Sciatic nerve (tissue), 2 donors: ENCODE measurements at places on chromosomes 5 and 9. TPM values are rescaled to one million over a fixed set of nuclear protein-coding genes. Genes with fewer than 3 reads are reported as not detected.
A peak's percentile ranks its signal among the peaks of the same experiment; 100 is the strongest.

DNA sequence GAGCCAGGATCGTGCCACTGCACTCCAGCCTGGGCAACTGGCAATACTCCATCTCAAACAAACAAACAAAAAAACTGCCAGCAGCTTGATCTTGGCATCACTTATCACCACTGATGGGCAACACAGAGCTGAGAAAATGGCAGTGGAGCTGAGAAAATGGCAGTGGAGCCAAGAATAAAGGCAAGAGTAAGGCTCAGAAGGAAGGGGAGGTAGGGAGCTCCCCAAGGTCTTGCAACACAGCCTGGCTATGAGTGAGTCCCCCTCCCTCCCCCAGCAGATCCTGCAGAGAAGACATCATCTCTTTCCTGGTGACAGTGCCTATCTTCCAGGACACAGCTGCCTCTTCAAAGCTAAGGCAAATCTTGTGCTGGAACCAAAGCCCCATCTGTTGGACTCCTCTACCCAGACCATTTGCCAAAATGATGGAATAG, 70.3 kb downstream of the UGCG start:
- DNase-seq, result peak; percentile 33

Gene GHR
- 31.0 TPM for total RNA-seq

DNA sequence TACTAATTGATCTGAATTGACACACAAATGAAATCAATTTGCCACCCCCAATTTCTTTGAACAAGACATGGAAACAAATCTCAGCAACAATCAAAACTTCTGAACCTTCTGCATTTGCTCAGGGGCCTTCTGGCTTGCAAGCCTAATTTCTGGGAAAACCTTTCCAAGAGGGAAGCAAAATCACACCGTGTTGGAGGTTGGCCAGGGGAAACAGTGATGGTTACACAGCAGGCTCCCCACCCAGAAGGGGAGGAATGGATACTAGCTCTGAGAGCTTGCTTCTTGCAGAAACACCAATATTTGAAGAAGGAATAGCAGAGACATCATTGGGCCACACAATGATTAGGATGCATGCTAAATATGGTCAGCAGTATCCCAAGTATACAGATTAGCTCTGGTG, 488.6 kb upstream of the TRPC7 start:
- DNase-seq, result no peak

DNA sequence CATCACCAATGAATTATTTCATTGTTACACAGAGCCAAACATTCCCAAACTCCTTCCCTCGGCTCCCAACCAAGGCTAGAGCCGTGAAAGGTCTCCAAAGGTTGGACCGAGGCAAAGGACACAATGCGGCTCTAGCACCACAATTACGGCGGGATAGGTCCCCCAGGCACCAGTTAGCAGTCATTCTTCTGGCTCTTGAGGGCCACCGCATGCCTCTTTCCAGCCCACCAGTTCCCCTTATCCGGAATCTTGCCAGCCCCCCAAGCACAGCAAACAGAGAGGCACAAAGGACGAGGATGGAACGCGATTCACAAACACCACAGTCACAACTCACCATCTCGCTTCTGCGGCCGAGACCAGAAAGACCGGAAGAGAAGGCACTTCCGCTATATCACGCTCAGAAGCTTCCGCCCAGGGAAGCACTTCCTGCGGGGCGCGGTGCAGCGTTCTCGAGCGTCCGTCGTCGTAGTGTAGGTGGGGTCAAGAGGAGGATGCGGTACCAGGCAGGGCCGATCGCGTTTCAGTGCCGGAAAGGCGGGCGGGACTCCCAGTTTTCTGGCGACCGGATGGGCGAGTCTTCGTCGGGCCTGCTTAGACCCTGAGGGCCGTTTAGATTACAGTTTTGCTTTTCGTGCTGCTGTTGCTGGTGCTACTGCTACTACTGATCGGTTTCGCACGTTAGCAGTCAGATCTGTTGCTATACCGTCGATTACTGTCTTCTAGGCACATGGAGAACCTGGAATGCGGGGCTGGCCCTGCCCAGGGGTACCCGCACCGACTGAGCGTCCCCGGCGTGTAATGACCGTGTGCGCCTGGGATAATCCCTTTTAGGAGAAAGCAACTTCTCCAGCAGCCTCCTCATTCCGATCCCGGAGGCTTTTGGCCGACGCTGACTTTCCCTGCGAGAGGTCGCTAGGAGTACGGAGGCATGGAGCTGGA, at the start of gene RPL37:
TSS of gene RPL37 (minus strand) at position 374 of the 939 bp plus-strand sequence. CDS start at position 337, 37 bp downstream.
- peak; percentile 97 for DNase-seq

- DNase-seq, result no peak
These were observed 519.0 kb upstream of the DAB2 start for GRCh38 chr5:39943811-39944210.

- no peak for DNase-seq
These were observed 116.8 kb upstream of the COX7C start for GRCh38 chr5:86500947-86501346.

Gene SLC28A3
- total RNA-seq, result 0.27 TPM

GRCh38 chr5:61311836-61312808, 19.9 kb upstream of the ZSWIM6 start:
- DNase-seq, result no peak

- no peak for DNase-seq
These were observed 501.3 kb upstream of the RORB start for GRCh38 chr9:73995836-73996235.

DNA sequence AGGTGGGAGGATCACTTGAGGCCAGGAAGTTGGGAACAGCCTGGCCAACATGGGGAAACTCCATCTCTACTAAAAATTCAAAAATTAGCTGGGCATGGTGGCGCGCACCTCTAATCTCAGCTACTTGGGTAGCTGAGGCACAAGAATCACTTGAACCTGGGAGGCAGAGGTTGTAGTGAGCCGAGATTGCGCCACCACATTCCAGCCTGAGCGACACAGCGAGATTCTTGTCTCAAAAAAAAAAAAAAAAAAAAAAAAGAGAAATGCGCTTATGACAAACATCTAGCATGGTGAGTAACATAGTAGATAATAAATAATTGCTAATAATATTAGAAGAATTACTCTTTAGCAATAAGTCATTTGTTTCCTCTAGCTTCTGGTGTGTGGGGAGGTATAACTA, 25.9 kb downstream of the RUSC2 start:
- DNase-seq, result no peak

- no peak for DNase-seq
These were observed 100.0 kb upstream of the IL6ST start for GRCh38 chr5:56094579-56095361.

DNA sequence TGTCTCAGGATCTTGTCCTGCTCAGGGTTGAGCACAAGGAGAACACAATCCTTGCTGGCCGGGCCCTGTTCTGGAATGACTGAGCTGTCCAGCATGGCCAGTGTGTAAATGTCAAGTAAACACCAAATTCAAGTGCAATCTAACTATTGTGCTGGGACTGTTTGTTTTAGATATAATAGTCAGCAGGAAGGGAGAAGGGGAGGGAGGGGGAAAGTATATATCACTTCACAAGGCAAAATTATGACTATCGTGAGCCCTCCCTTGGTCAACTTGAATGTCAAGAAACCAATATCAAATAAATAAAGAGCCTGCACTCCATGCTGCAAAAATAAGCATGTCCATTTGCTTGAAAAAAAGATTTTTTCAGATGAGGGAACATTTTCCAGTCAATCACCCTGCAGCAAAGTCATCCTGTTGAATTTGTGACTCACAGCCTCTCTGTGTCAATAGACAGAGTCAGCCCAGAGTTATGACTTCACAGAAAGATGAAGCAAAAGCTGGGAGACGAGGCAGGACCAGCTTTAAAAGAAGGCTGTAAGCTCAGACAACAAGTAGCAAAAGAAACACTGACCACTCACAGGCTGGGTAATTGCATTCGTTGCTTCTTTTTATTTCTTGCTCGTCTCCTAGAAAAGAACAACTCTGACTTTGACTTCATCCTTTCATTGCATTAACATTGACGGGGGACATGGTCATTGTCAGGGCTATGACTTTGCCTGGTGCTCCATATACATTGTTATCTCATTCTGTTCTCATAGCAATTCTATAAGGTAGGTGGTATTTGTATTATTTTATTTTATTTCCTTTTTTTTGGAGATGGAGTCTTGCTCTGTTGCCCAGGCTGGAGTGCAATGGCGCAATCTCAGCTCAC, 15.3 kb upstream of the KLF4 start:
- no peak for DNase-seq

GRCh38 chr5:16690243-16690852, 73.6 kb upstream of the RETREG1 start:
- no peak for DNase-seq

Gene NAIP
- 63.1 TPM for total RNA-seq

Gene DCP2
- total RNA-seq, result 57.4 TPM

DNA sequence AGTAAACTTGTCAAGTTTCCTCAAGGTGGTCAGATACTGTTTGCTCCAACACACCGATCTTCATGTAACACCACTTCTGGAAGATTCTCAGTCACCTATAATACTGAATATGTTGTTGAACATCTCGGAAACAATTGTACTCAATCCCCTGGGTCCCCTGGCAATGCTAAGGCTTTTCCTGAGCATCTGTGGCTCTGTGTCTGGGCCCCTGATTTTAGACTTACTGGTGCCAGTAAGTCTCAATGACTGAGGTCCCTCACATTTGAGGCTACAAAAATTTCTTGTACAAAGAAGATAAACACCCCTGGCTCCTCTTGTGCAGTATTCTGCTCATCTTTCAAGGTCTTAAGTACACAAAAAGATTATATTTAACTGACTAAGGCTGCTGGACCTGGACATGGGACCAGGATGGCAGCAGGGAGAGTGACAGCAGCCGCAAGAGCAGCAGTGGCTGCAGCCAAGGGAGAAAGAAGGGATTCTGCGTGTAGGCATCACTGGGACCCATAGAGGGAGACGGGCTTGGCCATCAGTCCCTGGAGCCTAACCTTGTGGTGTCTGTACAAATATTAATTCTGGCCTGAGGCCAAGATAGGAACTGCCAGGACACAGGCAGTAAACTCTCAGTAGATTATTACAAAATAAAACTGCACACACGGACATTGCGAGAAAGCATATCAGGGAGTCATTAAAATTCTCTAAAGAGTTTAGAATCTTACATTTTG, 49.0 kb upstream of the TNPO1 start:
- no peak for DNase-seq

Gene ZBTB6
- 9.5 TPM for total RNA-seq

DNA sequence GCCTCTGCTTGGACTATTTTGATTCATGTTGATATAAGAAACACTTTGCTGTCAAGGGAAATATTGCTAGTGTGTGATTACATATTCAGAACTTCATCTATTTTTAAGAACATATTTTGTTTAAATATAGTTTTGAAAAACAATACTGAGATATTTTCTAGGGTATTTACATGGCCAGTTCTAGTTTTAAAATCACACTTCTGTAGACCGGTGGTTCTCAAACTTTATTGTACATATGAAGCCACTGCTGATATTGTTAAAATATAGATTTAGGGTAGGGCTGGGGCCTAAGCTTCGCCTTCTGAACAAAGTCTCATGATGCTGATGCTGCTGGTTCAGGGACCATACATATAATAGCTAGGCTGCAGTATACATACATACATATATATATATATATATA, 1000.0 kb downstream of the PTPRD start:
- DNase-seq, result no peak

Gene IL31RA
- total RNA-seq, result not detected

DNA sequence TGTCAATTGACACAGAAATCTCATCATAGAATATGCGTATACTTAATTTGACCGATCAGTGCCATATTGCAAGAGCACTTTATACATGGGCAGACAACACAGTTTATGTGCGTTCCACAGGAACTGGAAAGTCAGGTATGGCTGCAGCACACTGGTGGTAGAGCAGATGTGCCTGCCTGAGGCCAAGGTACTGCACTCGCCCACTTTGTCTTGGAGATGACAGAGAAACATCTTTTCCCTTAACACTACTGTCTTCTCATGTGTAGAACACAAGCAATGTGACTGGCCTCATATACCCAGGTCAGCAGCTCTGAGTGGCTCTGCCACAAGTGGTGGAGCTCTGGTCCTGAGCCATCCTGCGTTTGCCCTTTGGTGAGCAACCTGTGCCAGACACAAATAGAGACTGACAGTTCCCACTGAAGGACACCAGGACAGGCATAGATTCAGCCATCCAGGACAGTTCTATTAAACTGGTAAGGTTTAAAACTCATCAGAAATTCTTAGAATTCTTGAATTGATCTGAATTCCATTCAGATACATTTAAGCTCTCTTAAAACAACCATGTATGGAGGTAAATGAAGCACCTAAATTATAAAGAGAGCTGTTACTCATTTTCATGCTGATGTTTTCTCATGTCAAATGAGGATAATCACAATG, 21.0 kb upstream of the PPP2CA start:
- DNase-seq, result no peak

Gene CACNA1B
- 0.09 TPM for total RNA-seq

- no peak for DNase-seq
These were observed 11.5 kb upstream of the BOD1 start for GRCh38 chr5:173627860-173628392.

Gene ARRDC3
- 178 TPM for total RNA-seq

- DNase-seq, result no peak
These were observed 28.0 kb downstream of the NLN start for GRCh38 chr5:65749956-65750355.

- no peak for DNase-seq
These were observed 194.0 kb downstream of the EFNA5 start for GRCh38 chr5:107476783-107477182.
